Stimulated activated CD8-positive, alpha-beta memory T cell treated with anti-CD3 and anti-CD28 coated beads, Interleukin-12 subunit alpha, Interleukin-12 subunit beta, amount 100 ng/mL, for 4 hours (primary cell): ENCODE measurements at places on chromosomes 12 and 14.
A peak's percentile ranks its signal among the peaks of the same experiment; 100 is the strongest.

- no peak for DNase-seq
Observed at GRCh38 chr12:32285489-32285888, 113.9 kb upstream of the FGD4 start.

DNA sequence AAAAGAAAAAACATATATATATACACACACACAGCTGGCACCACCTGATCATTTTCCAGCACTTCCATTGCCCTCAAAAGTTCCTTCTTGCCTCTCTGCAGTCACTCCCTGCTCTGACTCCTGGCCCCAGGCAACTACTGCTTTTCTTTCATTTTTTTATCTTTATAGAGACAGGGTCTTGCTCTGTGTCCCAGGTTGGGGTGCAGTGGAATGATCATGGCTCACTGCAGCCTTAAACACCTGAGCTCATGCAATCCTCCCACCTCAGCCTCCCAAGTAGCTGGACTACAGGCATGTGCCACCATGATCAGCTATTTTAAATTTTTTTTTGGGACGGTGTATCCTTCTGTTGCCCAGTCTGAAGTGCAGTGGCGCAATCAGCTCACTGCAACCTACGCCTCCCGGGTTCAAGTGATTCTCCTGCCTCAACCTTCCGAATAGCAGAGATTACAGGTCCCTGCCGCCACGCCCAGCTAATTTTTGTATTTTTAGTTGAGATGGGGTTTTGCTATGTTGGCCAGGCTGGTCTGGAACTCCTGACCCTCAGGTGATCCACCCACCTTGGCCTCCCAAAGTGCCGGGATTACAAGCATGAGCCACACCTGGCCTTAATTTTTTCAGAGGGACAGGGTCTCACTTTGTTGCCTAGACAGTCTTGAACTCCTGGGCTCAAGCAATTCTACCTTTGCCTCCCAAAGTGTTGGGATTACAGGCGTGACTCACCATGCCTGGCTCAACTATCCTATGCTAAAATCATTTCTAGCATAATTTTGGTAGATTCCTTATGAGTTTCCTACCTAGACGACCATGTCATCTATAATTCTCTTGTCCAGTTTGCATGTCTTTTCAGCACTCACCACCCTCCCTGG lies 7.8 kb downstream of the HSP90AA1 start:
- no peak for DNase-seq

GRCh38 chr12:131620946-131621681 lies 89.8 kb upstream of the SFSWAP start:
- DNase-seq: no peak

DNA sequence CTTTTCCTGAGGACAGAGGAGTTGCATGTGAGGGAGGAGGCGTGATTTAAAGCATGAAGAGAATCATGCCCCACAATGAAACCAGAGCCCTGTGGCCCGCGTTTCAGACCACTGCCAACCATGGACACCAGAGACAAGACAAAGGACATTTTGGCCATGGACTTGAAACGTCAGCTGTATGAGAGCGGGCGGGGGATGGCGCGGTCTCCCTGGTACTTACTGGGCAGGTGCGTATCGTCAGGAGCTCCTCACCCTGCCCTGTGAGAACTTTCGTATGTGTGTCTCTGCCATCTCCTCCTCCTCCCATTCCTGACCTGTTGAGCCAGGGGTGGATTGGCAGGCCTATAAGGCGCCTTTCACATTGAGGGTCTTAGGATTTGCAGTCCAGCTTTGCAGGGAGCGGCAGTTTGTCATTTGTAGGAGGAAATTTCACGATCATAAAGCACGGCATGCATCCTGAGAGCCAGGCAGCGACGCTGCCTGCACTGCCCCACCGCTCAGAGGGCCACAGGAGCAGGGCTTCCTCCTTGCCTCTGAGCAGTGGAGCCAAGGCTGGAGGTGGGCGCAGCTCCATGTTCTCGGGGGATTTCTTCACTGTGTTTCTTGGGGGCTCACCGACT lies 22.2 kb downstream of the SFSWAP start:
- no peak for DNase-seq

- DNase-seq: no peak
Observed at GRCh38 chr14:63562405-63562804, 19.2 kb upstream of the PPP2R5E start.

- no peak for DNase-seq
Observed at GRCh38 chr12:78864403-78864869, at the start of gene SYT1. SYT1 (plus strand) TSS chr12:78864774.

DNA sequence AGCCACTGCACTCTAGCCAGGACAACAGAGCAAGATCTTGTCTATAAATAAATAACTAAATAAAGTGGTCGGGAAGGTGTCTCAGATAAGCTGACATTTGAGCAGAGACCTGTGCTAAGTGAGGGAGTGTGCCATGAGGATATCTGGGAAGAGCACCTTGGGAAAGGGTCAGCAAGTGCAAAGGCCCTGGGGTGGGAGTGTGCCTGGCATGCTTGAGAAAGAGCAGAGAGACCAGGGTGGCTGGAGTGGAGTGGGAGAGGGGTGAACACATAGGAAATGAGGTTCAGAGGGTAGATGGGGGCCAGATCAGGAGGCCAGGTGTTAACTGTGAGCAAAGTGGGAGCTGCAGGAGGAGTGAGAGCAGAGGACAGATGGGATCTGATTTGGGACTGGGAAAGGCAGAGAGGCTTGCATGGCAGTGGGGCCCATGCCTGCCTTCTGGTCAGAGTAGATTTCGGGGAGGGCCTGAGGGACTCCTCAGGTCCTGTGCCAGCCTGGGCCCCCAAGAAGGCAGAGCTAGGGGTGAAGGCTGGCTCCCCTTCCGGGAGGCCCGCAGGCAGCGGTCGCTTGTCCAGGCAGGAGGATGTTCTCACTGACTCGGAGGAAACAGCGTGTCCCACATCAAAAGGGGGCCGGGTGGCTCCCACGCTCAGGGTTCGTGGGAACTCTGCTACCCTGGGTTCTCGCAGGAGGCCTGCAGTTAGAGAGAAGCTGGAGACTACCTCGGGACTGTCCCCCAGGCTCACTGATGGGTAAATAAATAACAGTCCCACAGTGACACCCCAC lies 32.6 kb downstream of the DTX1 start:
- no peak for DNase-seq

- no peak for DNase-seq
Observed at GRCh38 chr14:40122968-40123648, 690.9 kb upstream of the FBXO33 start.

DNA sequence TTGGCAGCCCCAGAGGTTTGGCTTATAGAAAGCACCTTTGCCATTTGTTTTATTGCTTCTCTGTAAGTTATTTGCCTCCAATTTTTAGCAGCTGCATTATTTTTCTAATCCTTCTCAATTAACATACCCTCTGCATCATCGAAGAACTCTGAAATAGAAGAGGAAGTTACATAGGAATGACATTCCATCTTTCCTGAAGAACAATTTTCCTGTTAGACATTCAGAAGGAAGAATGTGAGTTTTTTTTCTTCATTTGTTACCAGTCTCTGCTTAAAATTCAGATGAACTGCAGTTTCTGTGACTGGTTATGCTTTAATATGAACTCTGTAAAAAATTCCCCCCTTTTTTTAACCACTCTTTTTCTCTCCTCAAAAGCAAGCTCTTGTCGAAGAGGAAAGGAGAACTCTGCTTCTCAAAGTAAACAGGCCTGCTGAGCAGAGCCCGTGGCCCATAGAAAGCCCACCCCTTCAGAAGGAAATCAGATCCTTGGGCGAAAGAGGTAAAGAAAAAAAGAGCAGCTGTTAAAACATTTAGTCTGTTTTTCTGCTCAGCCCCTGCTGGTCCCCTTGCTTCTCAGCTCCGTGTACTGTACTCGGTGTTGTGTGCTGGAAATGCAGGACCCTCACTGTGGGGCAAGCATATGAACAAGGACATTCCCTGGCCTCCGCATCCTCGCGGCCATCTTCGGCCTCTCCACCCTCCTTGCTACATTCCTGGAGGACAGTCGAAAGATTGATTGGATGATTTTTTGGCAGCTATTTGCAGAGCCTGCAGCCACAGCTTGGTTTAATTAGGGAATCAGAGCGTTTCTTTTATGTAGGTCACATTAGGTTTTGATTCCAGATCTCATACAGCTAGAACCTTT lies 164.4 kb upstream of the LRIG3 start:
- DNase-seq: no peak

DNA sequence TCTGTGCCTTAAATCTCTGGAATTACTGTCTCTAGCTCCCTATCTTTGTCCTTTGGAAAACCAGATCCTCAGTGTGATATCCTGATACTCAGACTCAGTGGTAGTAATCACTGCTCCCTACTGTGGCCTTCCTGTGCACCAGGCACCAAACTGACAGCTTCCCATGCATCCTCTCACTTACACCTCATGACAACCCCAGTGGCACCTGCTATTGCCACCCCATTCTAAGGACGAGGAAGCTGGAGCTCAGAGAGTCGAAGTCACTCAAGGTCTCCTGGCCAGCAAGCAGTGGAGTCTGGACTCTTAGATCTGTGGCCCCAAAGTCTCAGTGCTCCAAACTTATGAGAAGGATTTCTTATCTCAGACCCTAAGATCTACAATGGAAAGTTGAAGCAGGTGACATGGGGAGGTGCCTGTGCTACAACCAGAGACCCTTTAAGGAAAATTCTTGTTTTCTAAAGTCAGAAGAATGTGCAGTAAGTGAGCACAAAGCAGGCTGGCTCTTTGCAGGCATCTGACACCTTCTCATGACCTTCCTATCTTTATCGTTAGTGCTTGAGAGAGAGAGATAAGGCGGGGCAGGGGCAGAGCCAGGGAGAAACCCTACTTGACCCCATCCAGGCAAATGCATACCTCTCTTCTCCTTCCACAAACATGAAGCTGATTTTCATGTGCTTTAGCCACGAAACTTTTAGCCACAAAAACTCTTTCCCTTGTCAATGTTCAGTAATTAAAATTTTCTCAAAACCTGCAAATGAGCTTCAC lies 47.1 kb downstream of the CCDC60 start:
- no peak for DNase-seq

GRCh38 chr14:105944632-105945610 lies 418.5 kb downstream of the TMEM121 start:
- peak; percentile 53 for DNase-seq

DNA sequence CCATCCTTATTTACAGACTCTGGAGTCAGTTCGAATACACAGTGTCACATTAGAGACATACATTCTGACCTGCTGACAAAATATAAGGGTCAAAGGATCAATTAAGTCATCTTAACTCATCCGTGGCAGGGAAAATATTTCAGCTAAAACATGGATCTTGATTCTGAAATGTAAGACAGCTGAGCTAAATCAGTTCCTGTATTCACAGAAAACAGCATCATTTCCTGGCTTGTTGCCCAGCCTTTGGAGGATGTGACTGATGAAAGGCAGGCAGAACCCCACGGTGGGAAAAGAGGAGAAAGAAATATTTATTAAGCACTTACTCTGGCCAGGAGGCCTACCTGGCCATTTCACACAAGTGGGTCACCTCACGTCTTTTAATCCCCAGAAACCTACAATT lies 101.9 kb downstream of the GAS2L3 start:
- no peak for DNase-seq

- no peak for DNase-seq
Observed at GRCh38 chr14:97578982-97579548, 781.9 kb downstream of the VRK1 start.
